Stimulated activated CD8-positive, alpha-beta memory T cell treated with anti-CD3 and anti-CD28 coated beads, Interleukin-7, amount 100 ng/mL, for 24 hours (primary cell): ENCODE measurements at places on chromosomes 7 and 10.

GRCh38 chr7:22549051-22549450 lies 49.1 kb upstream of the STEAP1B start:
- DNase-seq = no peak

GRCh38 chr10:27330074-27330473 lies 89.5 kb upstream of the ACBD5 start:
- no peak for DNase-seq

- DNase-seq = no peak
Measured at GRCh38 chr7:129189661-129190310, 1.4 kb downstream of the SMO start.

DNA sequence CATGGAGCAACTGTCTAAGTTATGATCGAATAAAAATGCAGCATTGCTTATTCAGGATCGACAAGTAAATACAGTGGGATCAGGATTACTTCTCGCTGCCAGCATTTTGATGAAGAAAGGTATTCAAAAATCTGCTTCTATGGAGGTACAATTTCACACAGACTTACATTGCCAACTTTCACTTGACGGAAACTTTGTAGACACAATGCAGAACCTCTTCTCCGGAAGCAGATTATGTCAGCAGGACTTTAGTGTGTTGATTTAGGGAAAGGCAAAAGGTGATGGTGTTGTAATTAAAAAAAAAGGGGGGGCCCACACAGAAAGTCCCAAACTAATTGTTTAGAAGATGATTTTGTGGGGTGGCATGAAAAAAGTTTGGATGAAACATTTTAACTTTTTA lies 462.4 kb upstream of the KLF6 start:
- no peak for DNase-seq

DNA sequence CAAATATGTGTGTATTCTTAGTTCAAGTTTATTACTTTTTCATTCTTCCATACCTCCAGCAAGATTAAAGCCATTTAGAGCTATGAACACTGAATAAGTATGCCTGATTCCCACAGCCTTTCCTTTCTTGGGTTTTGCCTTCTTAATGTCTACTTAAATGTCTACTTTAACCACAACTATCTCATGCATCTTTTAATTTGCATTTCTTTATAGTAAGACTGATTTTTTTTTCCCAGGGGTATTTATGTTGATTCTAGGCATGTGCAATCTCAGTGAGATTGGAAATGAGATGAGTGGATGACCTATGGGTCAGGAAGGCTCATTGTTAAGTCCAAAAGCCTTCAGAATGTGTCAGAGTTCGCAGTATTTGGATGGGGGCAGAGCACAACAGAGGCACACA lies 3.6 kb downstream of the PCBD1 start:
- no peak for DNase-seq

GRCh38 chr7:23093546-23093945 lies 12.0 kb upstream of the KLHL7 start:
- DNase-seq = no peak

GRCh38 chr10:89549510-89549909 lies 14.1 kb upstream of the SLC16A12 start:
- DNase-seq = no peak

DNA sequence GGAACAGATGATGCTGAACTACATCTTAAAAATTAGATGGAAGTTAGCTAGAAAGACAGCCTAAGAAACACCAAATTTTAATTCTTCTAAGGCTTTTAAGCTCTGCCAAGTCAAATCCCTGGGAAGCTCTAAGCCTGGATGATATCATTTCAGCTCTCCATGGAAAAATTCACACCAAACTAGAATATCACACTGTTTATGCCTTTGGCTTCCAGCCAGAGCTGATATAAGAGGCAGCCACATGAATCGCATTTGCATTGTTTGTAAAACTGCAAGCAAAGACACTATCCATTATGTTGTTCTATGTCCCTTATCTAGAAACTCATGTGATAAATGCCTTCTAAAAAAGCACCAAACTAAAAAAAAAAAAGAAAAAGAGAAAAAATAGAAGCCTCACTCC lies 430.4 kb downstream of the GRID1 start:
- DNase-seq = no peak

DNA sequence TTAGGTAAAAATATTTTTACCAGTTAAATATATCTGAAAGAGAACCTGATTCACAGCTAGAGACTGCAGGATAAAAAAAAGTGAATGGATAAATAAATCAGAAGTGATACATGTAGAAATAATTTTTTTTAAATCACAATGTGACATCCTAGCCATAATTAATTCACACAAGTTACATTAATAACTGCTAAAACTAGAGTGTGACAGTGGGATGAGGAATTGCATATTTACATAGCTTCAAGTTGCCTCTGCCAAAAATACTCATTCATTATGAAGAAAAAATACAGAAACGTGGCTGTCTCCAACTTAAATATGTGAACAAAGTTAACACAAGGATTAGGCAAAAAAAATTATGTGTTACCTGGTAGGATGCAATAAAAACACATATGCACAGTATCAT lies 473.5 kb upstream of the SEMA3A start:
- no peak for DNase-seq

- DNase-seq = no peak
Measured at GRCh38 chr10:5527332-5528200, 2.8 kb downstream of the CALML3 start.

DNA sequence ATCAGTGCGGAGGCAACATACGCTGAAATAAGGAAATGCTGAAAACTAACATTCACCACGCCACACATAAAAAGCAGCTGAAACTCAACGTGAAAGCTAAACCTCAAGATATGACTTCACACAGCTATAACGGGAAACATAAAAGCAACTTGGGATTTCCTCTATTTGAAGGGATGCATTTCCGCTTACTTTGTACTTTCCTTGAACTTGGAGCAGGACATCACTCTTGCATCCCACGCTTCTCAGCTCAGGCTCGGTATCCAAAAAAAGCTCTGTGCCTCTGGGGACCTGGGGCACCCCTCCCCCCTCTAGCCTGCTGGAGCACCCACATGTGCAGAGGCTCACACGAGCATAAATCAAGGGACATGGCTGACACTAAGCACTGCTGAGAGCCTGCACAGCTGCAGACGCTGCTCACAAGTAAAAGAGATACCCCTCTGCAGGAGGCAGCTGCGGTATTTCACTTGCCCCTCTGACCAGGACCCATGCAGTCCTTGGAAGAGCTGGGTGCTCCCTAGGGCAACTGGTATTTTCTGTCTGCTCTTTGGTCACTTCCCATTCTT lies 34.2 kb downstream of the PARD3 start:
- no peak for DNase-seq

GRCh38 chr7:13980474-13980873 lies 9.0 kb downstream of the ETV1 start:
- no peak for DNase-seq

GRCh38 chr7:95582578-95583293 lies 13.6 kb downstream of the PDK4 start:
- DNase-seq = no peak

DNA sequence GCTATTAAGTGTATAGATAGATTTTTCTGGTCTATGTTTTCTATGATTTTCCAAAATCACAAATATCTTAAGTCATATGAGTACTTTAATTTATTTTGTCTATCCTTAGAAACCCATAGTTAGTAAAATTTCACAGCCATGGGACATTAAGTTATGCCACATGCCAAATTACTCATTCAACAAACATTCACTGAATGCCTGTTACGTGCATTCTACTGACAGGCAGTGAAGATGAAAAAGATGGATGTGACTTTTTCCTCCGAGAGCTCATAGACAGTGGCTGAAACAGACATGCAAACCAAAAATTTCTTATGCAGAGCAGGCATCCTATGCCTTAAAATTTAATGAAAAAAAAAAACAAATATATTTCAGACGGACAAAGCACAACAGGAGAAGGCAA lies 84.9 kb downstream of the CHRM2 start:
- no peak for DNase-seq

GRCh38 chr7:18064242-18064838 lies 36.7 kb upstream of the PRPS1L1 start:
- no peak for DNase-seq

DNA sequence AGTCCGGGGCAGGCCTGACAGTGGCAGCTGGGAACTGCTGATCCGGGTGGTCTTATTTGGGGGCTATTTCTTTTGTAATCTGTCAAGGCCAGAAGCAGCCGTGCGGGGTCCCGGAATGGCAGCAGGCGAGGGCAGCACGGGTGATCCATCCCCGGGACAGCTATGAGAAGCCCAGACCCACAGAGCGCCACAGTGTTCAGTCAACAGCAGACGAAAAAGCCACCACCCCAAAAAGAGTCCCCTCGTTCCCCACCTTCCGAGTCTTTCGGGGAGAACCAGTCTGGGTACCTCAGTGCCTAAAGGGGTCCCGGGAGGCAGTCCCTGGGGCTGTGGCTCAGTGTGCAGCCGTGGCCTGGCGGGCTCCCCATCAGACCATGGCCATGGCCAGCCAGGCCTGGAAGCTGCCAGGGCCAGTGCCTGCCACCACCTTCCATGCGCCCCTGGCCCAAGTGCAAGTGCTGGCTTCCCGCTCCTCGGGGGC lies 125.1 kb upstream of the KCTD7 start:
- DNase-seq = no peak

DNA sequence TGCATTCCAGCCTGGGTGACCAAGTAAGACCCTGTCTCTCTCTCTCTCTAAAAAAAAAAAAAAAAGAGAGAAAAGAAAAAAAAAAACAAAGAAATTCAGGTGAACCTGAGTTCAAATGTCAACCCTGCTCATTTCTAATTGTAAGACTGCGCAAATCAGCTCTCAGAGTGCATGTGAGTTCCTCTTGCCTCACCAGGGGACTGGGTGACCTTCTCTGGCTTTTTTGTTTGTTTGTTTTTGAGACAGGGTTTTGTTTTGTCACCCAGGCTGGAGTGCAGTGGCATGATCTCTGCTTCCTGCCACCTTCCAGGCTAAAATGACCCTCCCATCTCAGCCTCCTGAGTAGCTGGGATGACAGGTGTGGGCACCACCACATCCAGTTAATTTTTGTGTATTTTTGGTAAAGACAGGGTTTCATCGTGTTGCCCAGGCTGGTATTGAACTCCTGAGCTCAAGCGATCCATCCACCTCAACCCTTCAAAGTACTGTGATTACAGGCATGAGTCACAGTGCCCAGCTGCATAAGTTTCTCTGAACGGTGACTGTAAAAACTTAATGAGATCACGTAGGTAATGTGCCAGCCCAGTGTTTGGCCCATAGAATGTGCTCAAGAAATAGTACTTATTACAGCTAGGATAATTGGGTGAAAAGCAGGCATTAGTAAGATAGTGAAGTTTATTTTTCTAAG lies 45.3 kb upstream of the BAMBI start:
- DNase-seq = no peak

- peak; percentile 11 for DNase-seq
Measured at GRCh38 chr7:6533893-6534495, 17.3 kb downstream of the GRID2IP start.

- no peak for DNase-seq
Measured at GRCh38 chr7:139960157-139960556, 102.6 kb downstream of the PARP12 start.

GRCh38 chr10:15172306-15172840 lies 3.9 kb upstream of the NMT2 start:
- DNase-seq = no peak

DNA sequence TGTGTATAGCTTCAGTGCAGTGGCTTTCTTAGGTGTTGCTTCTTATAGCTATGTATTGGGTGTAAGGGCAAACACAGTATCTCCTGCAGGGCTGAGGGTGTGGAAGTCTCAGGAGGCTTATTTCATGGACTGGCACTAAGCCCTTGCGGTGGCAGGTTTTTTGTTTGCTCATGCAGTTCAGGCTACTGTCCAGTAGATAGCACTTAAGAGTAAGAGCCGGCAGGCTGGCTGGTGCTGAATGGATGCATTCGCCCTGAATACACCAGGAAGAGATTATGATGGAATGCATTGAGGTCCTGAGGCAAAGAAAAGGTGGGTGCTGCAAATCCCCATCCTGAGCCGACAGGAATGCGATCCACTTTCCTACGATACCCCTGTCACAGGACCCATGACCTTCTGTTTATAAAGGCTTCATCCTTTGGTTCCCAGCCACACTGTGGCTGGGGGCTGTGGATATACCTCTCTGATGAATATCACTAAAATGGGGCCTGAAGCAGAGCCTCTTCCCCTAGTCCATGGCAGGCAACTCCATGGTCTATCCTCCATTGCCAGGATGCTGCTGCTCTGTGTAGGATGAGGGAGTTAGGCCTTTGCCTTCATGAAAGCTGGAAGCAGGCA lies 44.9 kb downstream of the ANXA8 start:
- no peak for DNase-seq

DNA sequence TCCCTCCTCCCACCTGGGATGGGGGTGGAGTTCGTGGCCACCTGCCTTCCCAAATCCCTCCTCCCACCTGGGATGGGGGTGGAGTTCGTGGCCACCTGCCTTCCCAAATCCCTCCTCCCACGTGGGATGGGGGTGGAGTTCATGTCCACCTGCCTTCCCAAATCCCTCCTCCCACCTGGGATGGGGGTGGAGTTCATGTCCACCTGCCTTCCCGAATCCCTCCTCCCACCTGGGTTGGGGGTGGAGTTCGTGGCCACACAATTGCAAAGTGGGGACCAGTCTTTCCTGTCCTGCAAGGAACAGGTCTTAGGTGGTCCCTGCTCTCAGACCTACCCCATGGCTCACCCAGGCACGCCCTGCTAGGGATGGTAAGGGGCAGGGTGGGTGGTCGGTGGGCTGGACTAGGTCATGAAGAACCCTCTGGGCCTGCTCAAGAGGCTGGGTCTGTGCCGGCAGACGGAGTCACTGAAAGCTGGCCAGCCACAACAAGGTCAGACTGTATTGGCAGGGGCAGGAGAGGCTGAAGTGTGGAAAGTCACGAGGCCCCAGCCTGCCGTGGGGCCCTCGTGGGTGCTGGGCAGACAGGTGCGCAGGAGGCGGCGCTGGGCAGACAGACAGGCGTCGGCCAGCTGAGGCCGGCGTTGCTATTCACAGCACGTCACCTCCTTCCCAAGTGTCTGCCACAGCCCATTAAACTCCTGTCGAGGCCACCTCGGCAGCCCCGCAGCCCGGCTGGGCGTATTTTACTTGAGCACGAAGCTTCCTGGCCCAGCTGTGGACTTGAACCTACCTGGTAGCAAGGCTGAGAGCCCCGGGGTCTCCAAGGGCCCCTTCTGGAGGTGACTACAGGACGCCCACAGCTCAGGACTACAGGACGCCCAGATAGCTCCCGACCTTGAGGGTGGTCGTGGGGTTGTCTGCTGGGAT lies 4.1 kb downstream of the KNDC1 start:
- no peak for DNase-seq

DNA sequence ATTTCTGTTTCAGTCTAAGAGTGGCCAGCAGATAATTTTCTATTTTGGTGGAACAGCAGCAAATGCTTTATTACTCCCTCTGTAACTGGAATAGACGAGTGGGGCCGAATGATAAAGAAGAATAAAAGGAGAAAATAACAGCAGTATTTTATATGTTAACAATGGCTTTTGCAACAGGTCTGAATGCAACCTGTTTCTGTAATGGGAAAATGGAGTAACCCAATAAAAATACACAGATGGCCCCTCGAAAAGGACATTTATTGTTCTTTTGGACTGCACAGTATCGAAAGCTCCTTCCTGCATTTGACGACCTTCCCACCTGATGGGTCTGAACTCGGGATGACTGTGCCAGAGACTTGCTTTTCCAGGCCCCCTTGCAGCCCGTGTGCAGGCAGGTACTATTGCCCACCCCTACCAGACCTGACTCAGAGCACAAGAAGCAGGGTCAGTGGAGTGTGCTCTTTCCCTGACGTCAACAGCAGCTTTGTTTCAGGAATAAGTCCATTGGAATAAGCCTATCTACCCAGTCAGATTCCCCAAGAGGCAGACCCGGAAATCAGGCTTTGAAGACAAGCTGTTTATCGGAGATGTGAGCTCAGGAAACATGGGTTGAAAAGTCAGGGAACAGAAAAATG lies 306.5 kb upstream of the NEBL start:
- no peak for DNase-seq

- DNase-seq = no peak
Measured at GRCh38 chr7:96422388-96422787, 100.5 kb upstream of the SLC25A13 start.
